ENCODE measurements at places on chromosomes 2 and 18.

DNA sequence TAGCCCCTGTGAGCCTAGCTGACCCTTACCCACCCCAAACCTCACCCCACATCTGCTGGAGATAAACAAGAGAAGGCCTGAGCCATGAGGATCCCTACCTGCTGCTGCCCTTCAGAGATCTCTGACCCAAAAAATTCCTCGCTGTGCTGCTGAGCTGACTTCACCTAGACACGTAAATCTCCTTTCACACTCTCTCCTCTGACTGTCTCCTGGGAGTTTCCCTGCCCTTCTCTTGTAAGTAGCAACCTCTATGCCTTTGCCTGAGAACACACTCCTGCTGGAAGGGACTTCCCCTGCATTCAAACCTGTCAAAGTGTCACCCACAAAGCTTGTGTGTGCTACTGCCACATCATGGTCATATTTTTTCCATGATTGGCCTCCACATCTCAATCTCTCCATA is 134.2 kb upstream of the NOL4 start:
- no peak for DNase-seq

GRCh38 chr2:43178602-43179542 is 47.5 kb downstream of the ZFP36L2 start:
- no peak for DNase-seq

DNA sequence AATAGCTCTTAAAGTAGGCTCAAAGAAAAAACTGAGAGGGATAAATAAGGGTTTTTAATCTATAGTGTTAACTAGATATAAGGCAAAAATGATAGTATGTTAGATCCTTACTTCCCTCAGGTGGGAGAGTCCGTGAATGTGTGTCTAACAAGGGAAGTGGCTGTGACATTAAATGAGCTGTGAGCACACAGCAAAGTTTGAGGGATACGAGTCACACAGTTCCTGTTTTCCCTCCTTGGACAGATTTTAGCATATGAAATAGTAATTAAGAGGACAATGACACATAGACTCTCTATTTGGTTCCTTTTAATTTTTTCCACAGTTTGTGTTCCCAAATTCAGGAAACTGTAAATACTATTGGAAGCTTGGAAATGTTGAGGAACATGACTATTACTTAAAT is 148.4 kb upstream of the CAVIN2 start:
- DNase-seq = no peak

DNA sequence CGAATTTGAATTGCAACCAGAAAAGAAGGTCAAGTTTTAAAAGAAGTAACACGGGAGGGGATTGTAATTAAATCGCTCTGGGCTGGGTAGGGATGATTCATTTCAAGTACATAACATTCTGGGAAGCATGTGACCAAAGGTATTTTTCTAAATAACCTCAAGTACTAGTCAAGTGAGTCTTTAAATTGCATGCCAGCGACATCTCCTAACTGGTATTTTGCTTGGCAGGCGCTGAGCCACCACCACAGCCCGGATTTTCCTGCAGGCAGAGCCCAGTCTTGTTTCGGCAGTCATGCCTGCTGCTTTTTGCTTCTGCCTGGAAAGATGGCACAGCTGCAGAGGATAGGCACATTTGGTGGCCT is 33.7 kb upstream of the NPAS2 start:
- DNase-seq = no peak

- DNase-seq = no peak
These were observed 19.5 kb downstream of the DGUOK start for GRCh38 chr2:73946215-73946614.

- no peak for DNase-seq
These were observed at the start of gene B3GNT7 for GRCh38 chr2:231395188-231396057. Gene B3GNT7, plus strand, starts transcription at chr2:231395710. Its CDS starts 94 bp downstream, at chr2:231395804.
